ENCODE measurements at places on chromosomes 11 and 22. TPM values are rescaled to one million over a fixed set of nuclear protein-coding genes. Genes with fewer than 3 reads are reported as not detected.

DNA sequence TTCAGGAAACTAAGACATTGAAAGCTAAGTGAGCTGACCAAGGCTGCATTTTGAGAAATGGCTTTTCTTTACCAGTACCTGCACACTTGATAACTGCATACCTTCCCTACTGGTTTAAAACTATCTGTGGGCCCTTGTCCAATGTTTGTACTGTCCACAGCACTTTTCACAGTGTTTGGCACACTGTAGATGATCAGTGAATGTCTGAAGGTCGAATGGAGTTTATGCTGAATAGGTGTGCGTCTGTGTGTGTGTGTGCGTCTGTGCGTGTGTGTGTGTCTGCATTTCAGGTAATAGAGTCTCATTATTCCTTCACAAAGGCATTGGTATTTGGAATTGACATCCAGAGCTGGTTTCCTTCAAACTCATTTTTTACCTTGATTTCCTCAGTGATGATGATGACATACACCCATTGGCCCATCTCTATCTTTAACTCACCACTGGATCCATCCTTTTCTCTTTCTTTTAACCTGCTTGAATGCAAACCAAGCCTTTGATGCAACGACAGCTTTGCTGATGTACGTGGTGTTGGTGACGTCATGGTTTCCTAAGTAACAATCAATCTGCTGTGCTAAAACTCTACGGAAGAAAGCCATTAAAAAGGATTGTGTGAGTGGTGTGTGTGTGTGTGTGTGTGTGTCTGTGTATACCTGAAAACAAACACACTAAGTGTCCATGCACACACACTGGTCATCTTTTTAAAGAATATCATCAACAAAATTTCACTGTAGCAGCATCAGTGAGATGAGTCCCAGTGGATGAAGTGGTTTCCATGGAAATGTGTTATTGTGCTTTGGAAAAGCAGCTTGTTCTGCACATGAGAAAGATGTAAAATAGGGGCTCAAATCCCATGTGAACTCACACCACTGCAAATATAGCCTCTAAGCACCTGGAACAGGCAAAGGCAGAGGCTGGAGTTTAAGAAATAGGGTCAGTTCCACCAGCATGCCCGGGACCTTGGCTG lies 490.2 kb upstream of the B3GAT1 start:
- no peak overlapping the region for H3K4me3 ChIP-seq
- H3K27me3 ChIP-seq = peaks cover 11% of the 10 kb centered on the region
- no peak overlapping the region for H3K27ac ChIP-seq
- no peak for DNase-seq
- no peaks in the 10 kb centered on the region for H3K36me3 ChIP-seq

The MYEOV gene
- not detected for total RNA-seq

The SLC22A24 gene
- total RNA-seq = not detected

- no peaks in the 10 kb centered on the region for H3K4me1 ChIP-seq
- H3K36me3 ChIP-seq = no peaks in the 10 kb centered on the region
- no peak overlapping the region for H3K4me3 ChIP-seq
- H3K27me3 ChIP-seq = no peaks in the 10 kb centered on the region
- H3K27ac ChIP-seq = no peak overlapping the region
- DNase-seq = no peak
These were observed 106.2 kb downstream of the SHANK2 start for GRCh38 chr11:71145988-71146824.

GRCh38 chr11:26571861-26572654 lies at the start of gene MUC15:
Gene MUC15 (minus strand): TSS chr11:26572263. CDS start chr11:26567094, 5,169 bp downstream.
- no peaks in the 10 kb centered on the region for H3K4me1 ChIP-seq
- H3K27me3 ChIP-seq = no peaks in the 10 kb centered on the region
- DNase-seq = no peak
- no peaks in the 10 kb centered on the region for H3K36me3 ChIP-seq
- no peak within 1 kb of the TSS for H3K27ac ChIP-seq

The C11orf52 gene
- total RNA-seq = not detected

- no peaks in the 10 kb centered on the region for H3K27me3 ChIP-seq
- no peaks in the 10 kb centered on the region for H3K36me3 ChIP-seq
- DNase-seq = no peak
- H3K4me1 ChIP-seq = no peaks in the 10 kb centered on the region
- H3K27ac ChIP-seq = no peak overlapping the region
These were observed 314.9 kb downstream of the MIAT start for GRCh38 chr22:26972286-26972685.

DNA sequence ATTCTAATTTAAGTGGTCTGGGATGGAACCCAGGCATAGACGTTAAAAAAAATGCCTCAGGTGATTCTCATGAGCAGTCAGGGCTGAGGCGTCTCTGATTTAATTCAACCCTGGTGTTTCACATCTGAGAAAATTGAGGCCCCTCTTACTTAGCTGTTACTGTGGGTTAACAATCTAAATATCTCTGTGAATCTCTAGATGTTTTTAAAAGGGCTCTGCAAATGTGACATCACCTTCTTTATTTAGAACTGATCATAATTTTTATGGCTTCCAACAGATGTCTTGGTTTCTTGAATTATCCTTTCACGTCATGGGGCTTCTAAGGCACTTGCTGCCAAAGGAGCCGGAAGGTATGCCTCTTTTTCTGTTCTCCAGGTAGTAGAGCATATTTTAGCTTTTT lies 76.1 kb upstream of the LIN7C start:
- H3K27me3 ChIP-seq = no peaks in the 10 kb centered on the region
- H3K4me1 ChIP-seq = no peaks in the 10 kb centered on the region
- no peaks in the 10 kb centered on the region for H3K36me3 ChIP-seq
- H3K4me3 ChIP-seq = no peak overlapping the region

GRCh38 chr11:47327025-47327424 lies 25.5 kb downstream of the MYBPC3 start:
- H3K4me1 ChIP-seq = no peaks in the 10 kb centered on the region
- H3K4me3 ChIP-seq = no peak overlapping the region
- no peaks in the 10 kb centered on the region for H3K27me3 ChIP-seq
- peaks cover 41% of the 10 kb centered on the region for H3K36me3 ChIP-seq
- no peak for DNase-seq

DNA sequence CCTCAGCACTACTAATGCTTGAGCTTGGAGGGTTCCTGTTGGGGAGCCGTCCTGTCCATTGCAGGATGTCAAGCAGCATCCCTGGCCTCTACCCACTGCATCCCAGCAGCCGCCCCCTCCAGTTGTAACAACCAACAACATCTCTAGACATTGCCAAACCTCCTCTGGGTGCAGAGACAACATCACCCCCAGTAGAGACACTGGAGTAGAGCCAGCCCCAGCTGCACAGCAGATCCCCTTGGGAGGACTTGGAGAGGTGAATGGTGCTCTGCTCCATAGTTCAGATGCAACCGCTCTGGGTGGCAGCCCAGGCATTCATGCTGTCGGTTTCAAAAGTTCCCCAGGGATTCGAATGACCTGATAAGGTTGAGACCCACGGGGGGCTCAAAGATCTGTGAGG lies 259.0 kb downstream of the MN1 start:
- H3K4me3 ChIP-seq = no peak overlapping the region
- no peaks in the 10 kb centered on the region for H3K4me1 ChIP-seq
- H3K36me3 ChIP-seq = no peaks in the 10 kb centered on the region
- H3K27ac ChIP-seq = no peak overlapping the region
- DNase-seq = no peak

- H3K36me3 ChIP-seq = peaks cover 89% of the 10 kb centered on the region
- H3K27me3 ChIP-seq = no peaks in the 10 kb centered on the region
- no peak overlapping the region for H3K4me3 ChIP-seq
These were observed 6.3 kb upstream of the PYGM start for GRCh38 chr11:64765851-64766665.

DNA sequence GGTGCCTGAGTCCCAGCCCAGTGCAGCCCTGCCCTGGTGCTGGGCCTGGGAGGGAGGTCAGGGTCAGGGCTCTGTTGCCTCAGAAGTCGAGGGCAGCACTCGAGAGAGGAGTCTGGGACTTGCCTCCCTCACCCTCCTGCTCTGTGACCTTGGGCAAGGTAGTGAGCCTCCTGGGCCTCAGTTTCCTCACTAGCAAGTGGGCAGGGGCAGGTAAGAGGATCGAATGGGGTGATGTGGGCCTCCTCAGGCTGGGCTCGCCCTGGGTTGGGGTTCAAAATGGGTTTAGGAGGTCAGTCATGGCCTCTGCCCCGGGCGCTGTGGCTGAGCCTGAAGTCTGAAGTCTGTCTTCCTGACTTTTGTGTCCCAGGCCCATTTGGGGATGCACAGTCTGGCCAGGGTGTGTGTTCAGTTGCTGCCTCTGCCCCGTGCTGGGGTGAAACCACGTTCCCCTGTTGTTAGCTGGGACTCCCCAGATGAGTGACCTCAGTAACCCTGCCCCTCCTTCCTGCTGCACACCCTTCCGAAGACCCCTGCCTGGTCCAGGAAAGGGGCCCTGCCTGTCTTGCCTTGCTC lies 40.9 kb upstream of the CELSR1 start:
- H3K4me3 ChIP-seq = peak overlapping the region; percentile 94
- peaks cover 63% of the 10 kb centered on the region for H3K4me1 ChIP-seq
- no peak overlapping the region for H3K27ac ChIP-seq
- H3K36me3 ChIP-seq = no peaks in the 10 kb centered on the region

The APOBEC3A gene
- total RNA-seq = not detected

DNA sequence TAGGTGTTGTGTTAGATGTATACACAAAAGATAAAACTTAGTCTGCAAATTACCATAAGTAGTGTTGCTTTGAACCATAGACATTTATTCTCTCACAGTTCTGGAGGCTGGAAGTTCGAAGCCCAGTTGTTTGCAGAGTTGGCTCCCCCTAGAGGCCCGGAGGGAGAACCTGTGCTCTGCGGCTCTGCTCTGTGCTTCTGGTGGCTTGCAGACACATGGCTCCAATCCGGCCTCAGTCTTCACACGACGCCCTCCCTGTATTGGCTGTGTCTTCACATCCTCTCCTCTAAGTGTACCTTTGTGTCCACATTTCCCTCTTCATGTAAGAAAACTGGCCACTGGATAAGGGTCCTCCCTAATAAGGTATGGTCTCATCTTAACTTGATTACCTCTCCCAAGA lies 128.4 kb downstream of the OPCML start:
- no peak for DNase-seq
- H3K4me3 ChIP-seq = no peak overlapping the region
- no peak overlapping the region for H3K27ac ChIP-seq

The ANO1 gene
- not detected for total RNA-seq

- DNase-seq = no peak
- no peaks in the 10 kb centered on the region for H3K36me3 ChIP-seq
- H3K4me1 ChIP-seq = peaks cover 3% of the 10 kb centered on the region
- H3K27me3 ChIP-seq = peaks cover 7% of the 10 kb centered on the region
- H3K4me3 ChIP-seq = no peak overlapping the region
These were observed 16.1 kb upstream of the CALCB start for GRCh38 chr11:15057329-15057728.

GRCh38 chr22:43782448-43782847 lies 29.7 kb downstream of the EFCAB6 start:
- no peak overlapping the region for H3K27ac ChIP-seq
- no peaks in the 10 kb centered on the region for H3K4me1 ChIP-seq
- H3K27me3 ChIP-seq = peaks cover 8% of the 10 kb centered on the region
- no peaks in the 10 kb centered on the region for H3K36me3 ChIP-seq

The XKR3 gene
- total RNA-seq = not detected

The MS4A4A gene
- total RNA-seq = not detected

GRCh38 chr22:48953103-48953720 lies 874.5 kb downstream of the BRD1 start:
- no peaks in the 10 kb centered on the region for H3K4me1 ChIP-seq
- H3K27me3 ChIP-seq = no peaks in the 10 kb centered on the region
- H3K4me3 ChIP-seq = no peak overlapping the region
- H3K36me3 ChIP-seq = no peaks in the 10 kb centered on the region
- DNase-seq = no peak

DNA sequence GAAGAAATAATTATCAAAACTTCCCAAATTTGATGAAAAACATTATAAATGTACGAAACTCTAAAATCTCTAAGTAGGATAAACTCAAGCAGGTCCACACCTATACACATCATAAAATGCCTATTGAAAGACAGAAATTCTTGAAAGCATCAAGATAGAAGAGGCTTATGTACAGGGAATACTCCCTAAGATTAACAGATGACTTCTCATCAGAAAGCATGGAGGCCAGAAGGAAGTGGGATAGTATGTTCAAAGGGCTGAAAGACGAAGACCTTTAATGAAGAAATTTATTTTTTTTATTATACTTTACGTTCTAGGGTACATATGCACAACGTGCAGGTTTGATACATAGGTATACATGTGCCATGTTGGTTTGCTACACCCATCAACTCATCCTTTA lies 45.3 kb upstream of the KCNA4 start:
- no peak for DNase-seq
- no peak overlapping the region for H3K4me3 ChIP-seq

DNA sequence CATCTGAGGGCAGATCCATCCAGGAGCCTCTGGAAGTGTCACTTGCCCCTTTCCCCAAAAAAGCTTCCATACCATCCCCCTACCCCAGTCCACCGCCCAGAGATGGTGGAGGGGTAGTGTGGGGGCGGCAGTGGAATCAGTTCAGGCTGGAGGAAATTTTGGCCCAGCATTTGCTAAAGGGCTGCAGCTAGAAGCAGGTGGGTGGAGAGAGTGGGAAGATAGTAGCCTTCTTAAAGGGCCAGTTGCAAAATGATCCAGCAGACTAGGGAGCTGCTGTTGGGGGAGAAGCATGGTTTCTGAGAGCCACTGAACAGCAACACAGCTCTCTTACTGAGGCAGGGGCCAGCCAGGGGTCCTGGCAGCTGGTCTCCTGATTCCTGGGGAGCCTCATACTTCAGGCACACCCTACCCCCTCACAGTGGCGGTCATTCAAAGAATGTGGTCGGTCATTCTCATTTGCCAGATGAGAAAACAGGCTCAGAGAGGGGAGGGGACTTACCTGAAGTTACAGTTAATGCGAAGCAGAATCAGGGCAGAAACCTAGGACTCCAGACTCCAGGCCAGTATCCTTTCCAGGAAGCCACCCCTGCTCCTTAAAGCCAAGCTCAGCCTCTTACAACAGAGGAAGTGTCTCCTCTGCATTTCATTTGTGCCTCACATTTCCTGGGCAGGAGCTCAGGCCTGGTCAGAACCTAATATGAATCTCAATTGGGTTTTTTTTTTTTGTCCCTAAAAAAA lies 5.4 kb downstream of the SEC14L2 start:
- no peak for DNase-seq
- H3K4me3 ChIP-seq = no peak overlapping the region
- H3K27ac ChIP-seq = no peak overlapping the region
- H3K36me3 ChIP-seq = peaks cover 6% of the 10 kb centered on the region
- peaks cover 18% of the 10 kb centered on the region for H3K4me1 ChIP-seq

DNA sequence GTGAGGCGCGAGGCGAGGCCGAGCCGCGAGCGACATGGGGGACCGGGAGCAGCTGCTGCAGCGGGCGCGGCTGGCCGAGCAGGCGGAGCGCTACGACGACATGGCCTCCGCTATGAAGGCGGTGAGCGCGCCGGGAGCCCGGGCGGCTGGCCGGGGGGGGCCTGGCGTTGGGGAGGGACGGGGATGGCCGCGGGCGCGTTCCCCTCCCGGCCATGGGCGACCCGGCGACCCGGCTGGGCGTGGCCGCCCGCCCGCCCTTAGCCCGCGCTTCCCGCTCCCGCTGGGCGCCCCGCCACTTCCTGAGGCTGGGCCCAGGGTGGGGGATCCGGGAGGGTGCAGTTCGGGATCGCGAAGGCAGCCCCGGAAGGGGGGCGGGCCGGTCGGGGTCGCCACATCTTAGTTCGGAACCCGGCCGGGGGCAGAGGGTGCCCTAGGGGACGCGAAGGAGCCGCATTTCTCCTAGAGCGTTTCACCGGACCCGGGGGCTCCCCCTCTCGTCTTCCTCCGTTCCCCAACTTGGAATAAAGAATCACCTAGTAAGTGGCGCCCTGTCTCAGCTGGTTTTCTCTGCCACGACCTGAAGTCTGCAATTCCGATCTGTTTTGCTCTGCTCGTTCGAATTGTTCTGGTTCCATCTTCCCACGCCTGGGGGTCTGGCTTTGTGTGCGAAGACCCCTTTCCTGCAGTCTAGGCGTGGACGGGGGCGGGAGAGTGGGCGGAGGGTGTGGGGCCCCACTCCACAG lies 536 bp downstream of the YWHAH start:
- peak overlapping the region; percentile 40 for H3K27ac ChIP-seq
- DNase-seq = peak; percentile 45
- H3K4me3 ChIP-seq = no peak overlapping the region
- peaks cover 38% of the 10 kb centered on the region for H3K4me1 ChIP-seq
- no peaks in the 10 kb centered on the region for H3K27me3 ChIP-seq
